HFFc6 (cell line): ENCODE measurements at places on chromosomes 12 and 14.
A peak's percentile ranks its signal among the peaks of the same experiment; 100 is the strongest.

DNA sequence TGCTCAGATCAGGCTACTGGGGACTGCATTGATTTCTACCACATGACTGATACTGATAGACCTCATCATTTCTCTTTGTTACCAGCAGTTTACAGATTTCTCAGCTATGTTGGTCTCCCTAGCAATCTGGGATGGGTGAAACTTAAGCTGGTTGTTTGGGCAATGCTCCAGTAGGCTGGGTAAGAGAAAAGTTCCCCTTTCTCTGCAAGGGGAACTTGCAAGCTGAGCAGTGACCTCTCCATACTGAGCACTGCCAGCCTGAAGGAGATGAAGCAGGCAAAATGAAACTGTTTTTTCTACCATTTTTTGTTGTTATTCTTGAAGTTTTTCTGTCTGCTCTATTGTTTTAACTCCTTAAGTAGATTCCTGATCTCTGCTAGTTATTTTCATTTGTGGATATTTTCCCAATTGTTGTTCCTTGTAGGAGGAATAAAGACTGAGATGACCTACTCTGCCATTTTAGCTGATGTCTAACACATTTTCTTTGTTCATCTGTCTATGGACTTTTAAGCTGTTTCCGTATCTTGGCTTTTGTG, 1.3 kb upstream of the OR4M1 start:
- DNase-seq = no peak

DNA sequence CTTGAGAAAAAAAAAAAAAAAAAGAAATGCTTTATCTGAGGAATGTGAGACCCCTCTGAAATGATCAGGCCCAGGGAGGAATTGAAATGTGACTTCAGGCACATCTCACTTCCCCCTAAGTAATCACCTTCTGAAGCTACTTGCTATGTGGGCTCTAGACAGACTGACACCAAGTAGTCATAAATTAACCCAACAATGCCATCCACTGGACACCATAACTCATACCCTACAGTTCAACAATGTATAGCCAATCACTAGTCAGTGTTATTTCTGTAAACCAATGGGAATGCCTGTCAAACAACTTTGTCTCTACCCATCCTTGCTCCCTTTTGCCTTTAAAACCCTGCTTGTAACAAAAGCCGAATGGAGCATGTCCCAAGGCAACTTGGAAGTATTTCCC, 182.7 kb upstream of the TMPO start:
- no peak for DNase-seq

GRCh38 chr12:94435511-94435927, 24.1 kb downstream of the CEP83 start:
- DNase-seq = no peak

- no peak for DNase-seq
Measured at GRCh38 chr14:92037989-92038388, 1.9 kb downstream of the TRIP11 start.

DNA sequence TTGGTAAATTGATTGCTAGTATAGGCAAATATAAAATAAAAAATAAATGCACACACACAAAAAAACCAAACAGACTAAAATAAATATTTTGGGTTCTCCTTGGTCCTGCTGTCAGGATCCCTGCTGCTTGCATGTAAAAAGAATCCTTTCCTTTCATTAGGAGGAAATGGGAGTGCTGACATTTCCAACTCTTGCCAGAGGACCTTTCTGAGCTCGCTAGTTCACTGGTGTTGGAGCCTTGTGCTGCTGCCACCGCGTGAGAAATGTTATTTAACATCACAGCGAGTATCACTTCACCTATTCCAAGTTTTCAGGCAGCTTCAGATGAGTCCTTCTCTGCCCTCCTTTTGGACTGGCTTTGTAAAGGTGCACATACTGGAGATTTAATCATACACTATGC, 358.9 kb downstream of the NPAS3 start:
- DNase-seq = no peak

DNA sequence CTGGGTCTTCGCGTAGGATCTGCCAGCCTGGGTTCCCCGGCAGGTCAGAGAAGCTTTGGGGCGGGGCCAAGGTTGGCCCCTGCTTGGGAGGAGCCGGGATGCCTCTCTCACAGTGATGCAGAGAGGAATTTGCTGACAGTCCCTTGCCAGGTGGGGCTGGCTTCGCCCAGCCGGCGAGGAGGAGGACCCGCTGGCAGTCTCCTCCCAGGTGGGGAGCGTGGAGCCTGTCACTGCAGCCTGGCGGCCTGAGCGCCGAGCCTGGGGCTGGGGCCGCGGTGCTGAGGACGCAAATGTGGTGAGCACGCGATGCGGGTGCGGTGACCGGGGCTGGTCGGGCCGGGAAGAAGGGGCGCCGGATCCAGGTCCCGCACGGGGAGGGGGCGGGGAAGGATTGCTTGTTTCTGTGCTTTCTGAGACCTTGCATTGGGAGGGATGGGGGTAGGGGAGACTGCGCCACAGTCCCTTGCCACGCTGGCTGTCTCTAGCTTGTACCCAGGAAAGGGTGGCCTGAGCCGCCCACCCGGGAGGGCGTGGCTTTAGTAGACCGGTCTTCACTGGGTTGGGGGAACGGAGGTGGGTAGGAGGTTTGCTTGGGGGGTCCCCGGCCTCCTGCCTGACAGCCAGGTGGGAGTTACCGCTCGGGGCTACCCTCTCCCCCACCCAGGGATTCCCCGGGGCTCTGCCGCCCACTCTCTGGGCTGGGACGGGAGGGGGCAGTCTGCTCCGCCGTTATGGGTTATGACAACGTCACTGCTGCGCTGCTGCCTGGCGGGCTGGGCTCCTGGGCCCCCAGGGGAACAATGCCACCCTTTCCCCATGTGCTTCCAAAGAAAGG, at the start of gene TMEM63C:
TMEM63C (plus strand) TSS at position 196 of the 835 bp plus-strand sequence. CDS start 37,016 bp downstream, outside the sequence.
- no peak for DNase-seq

DNA sequence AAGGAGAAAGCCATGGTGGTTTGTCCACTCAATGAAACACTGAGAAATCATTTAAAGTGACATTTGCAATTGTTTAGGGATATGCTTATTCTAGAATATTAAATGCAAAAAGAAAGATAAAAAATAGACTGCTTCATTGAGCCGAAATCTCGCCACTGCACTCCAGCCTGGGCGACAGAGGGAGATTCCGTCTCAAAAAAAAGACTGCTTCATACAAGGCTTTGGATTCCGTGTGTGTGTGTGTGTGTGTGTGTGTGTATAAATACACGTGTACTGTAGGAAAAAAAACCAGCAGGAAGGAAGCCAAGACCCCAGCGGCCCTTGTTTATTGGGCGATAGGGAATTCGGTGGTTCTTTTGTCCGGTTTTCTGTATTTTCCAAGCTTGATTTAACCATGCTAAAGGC, 3.2 kb upstream of the ZNF839 start:
- DNase-seq = peak; percentile 43
